ENCODE measurements at places on chromosomes 6 and 20. TPM values are rescaled to one million over a fixed set of nuclear protein-coding genes. Genes with fewer than 3 reads are reported as not detected.

GRCh38 chr20:38076548-38076947 is 43.0 kb downstream of the RPRD1B start:
- DNase-seq: no peak

GRCh38 chr20:19947611-19948264 is 69.4 kb upstream of the NAA20 start:
- DNase-seq: no peak

DNA sequence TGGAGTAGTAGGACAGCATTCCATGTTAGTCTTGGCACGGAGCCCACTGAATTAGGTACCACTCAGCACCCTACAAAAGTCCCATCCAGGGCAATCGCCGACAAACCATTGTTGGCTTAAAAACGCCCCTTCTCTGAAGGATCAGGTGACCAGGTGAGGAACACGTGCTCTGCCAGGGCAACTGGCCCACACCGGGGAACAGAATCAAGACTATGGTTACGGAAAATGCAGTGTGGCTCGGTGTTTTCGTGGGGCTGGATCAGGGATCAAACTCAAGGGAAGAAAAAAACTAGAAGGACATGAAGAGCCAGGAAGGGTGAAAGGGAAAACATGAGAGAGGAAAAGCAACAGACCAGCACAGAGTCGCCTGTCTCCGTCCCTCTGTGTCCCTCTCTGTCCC is 177.8 kb upstream of the ARID1B start:
- no peak for DNase-seq

DNA sequence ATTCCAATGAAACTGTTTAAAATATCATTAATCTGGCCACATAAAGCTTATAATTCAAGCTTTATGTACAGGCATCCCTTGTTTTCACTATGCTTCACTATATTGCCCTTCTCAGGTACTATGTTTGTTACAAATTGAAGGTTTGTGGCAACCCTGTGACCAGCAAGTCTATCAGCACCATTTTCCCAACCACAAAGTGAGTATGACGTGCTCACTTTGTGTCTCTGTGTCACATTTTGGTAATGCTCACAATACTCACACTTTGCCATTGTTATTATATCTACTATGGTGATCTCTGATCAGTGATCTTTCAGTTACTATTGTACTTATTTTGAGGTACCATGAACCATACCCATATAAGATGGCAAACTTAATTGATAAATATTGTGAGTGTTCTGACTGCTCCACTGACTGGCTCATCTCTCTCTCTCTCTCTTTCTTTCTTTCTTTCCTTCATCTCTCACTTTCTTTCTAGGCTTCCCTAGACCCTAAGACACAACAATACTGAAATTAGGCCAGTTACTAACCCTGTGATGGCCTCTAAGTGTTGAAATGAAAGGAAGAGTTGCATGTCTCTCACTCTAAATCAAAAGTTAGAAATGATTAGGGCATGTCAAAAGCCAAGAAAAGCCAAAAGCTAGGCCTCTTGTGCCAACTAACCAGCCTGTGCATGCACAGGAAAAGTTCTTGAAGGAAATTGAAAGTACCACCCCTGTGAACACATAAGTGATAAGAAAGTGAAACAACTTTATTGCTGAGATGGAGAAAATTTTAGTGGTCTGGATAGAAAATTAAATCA is 227.9 kb downstream of the BCAS1 start:
- DNase-seq: no peak

GMPR gene
- polyA plus RNA-seq: 11.4 TPM

XKR7 gene
- 0.34 TPM for polyA plus RNA-seq
